ENCODE measurements at places on chromosomes 12 and 14.

DNA sequence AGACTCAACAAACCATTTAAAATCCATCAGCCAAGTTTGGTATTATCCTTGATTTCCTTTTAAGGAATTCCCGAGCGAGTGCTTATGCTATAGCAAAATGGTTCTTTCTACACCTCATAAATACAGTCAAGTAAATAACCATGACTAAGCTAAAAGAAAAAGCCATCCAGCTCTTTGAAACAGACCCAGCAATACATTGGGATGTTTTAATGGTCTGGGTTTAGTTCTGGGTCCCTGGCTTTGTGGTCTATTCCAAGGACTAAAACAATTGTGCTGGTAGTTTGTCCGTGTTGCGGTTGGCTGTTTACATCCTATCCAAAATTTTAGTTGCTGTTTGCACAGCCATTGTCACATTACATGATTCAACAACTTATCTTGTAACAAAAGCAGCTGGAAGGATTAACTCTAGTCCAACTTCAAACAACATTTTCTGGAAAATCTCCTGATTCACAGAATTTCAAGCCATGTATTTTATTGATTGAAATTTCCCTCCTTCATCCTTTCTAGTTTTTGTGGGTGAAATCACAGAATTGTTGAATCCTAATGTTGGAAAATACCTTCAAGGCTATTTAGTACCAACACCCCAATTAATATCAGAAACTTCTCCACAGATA lies 19.6 kb downstream of the KLRB1 start:
- DNase-seq = no peak

DNA sequence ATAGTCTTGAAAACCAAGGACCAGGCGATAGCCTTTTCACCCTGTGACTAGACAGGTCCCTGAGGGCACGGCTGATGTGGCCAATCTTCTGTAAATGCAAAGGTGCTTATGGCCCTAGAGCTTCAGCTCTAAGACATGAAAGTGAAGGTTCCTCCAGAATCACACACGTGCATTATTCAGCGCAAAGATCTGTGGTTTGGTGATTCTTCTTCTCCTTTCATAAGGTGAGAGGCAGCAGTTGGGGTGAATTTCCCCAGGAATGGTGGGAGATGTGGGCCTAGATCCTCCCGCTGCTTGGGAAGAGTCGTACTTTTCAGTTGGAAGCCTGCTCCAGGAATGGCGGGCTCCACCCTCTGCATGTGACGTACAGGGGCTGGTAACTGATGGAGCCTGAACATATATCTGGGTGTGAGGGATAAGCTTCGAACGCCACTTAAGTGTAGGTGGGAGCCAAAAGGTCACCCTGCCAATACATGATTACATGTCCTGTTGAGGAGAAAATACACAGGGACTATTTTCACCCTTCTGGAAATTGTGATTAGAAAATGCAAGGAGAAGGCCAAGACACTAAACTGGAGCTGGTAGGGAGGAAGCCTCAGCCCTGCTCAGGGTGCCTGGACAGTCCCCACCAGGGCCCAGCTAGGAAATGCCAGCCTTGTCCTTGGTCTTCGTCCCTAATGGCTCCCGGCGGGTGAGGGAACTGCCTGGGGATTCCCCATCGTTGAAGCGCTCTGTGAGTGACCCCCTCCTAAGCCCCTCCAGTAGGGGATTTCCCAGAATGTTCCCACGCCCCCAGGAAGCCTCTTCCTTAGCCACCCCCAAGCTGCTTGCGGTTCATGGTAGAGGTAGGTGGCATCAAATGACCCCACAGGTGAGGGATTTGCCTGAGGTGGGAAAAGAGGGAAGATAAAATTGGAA lies 17.6 kb downstream of the BATF start:
- no peak for DNase-seq

- no peak for DNase-seq
Measured at GRCh38 chr12:122499991-122500684, 594 bp downstream of the ZCCHC8 start.

GRCh38 chr12:52838609-52839435 lies 4.7 kb upstream of the KRT79 start:
- DNase-seq = no peak

- no peak for DNase-seq
Measured at GRCh38 chr14:58414845-58415244, 12.5 kb downstream of the TIMM9 start.

GRCh38 chr12:84793558-84794367 lies 118.8 kb downstream of the SLC6A15 start:
- no peak for DNase-seq

DNA sequence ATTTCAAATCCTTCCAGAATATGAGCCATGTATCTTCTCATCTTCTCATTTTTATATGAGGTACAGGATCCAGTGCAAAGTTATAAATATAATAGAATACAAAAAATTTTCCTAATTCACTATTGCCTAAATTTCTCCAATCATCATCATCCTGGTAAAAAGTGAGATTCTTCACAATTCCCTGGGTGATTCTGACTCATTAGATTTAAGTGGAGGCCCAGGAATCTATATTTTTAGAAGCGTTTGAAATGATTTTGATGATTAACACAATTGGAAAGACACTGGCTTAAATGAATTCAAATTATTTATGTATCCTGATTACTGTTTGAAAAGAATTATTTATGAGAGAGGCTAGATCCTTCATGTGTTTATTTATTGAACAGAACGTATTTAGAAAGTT lies 380.3 kb upstream of the PDE3A start:
- no peak for DNase-seq

DNA sequence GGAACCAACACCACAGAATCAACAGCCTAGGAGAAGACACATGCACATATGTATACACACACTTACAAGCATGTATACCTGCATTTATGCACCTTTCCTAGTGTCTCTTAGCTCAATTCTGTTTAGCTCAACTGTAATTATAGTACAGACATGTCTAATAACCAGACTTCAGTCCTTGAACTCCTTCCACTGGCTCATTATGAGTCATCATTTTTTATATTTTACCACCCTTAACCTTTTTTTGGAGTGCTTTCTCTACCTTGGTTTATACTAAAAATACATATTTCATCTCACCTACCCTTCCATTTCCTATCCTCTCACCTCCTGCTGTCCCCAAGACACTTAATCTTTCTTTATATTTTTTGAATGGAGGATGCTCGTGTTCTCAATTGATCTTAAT lies 110.4 kb downstream of the ARID2 start:
- no peak for DNase-seq

GRCh38 chr14:36652542-36653201 lies 9.0 kb upstream of the PAX9 start:
- DNase-seq = no peak

DNA sequence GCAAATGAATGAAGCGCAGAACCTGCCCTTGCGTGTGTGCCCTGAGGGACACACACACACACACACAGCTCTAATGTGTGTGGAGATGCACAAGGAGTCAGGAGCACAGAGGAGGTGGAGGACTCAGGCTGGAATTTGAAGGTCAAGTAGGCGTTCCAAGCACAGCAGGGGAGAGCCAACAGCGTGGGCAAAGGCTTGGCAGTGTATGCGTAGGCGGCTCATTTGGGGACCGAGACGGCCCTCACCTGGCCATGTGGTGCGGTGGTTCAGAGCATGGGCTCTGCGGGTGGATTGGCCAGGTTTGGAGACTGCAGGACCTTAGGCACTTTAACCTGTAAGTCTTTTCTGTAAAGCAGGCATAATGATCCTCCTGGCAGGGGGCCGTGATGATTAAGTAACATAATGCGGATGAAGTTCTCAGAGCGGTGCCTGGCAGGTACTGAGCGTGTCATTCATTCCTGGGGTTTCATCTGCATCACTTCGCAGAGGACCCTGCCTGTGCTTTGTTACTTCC lies 69.5 kb upstream of the SLC24A4 start:
- DNase-seq = no peak

DNA sequence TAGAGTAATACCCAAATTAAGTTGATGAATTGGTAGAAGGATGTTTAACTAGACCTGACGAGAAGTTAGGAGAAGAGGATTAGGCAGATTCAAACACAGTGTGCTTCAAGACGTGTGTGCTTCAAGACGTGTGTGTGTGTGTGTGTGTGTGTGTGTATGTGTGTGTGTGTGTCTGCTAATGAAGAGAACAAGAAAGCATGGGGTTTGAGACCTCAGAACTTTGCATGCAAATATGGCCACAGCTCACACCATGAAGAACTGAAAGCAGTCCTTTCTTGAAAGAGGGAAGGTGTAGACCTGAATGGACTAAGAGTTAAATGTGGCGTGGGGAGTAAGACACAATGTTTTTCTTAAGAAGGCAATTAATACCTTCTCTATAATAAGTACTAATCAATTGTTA lies 32.5 kb upstream of the SSPN start:
- DNase-seq = no peak

Data from brain pericyte (primary cell).